T-helper 17 cell (primary cell): ENCODE measurements at places on chromosomes 5 and 9.

GRCh38 chr5:174400461-174400860, 323.9 kb upstream of the MSX2 start:
- H3K36me3 ChIP-seq: no peaks in the 10 kb centered on the region
- H3K27ac ChIP-seq: no peak overlapping the region
- H3K4me1 ChIP-seq: no peaks in the 10 kb centered on the region

DNA sequence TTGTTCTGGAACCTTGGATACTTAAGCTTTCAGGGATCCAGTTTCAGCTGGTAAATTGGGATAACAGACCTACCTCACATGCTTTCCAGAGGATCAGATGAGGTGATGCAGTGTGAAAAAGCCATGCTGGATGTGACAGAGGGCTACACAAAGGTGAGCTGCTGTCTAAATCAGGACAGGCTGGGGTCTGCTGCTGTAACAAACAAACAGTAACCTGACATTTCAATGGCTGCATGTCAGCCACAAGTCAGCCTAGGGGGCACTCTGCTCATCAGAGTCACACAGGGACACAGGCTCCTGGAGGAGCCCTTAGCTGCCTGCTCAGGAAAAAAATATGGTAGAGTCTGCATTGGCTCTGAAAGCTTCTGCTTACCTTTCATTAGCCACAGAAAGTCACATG, 66.7 kb upstream of the EGFLAM start:
- peaks cover 52% of the 10 kb centered on the region for H3K27me3 ChIP-seq
- no peak for DNase-seq
- no peak overlapping the region for H3K4me3 ChIP-seq
- H3K4me1 ChIP-seq: peaks cover 5% of the 10 kb centered on the region
- peaks cover 5% of the 10 kb centered on the region for H3K36me3 ChIP-seq
- no peak overlapping the region for H3K27ac ChIP-seq

- no peaks in the 10 kb centered on the region for H3K4me1 ChIP-seq
- no peaks in the 10 kb centered on the region for H3K27me3 ChIP-seq
- H3K36me3 ChIP-seq: no peaks in the 10 kb centered on the region
- no peak overlapping the region for H3K27ac ChIP-seq
- H3K4me3 ChIP-seq: no peak overlapping the region
These were observed 457.7 kb downstream of the EFNA5 start for GRCh38 chr5:107213025-107213424.

DNA sequence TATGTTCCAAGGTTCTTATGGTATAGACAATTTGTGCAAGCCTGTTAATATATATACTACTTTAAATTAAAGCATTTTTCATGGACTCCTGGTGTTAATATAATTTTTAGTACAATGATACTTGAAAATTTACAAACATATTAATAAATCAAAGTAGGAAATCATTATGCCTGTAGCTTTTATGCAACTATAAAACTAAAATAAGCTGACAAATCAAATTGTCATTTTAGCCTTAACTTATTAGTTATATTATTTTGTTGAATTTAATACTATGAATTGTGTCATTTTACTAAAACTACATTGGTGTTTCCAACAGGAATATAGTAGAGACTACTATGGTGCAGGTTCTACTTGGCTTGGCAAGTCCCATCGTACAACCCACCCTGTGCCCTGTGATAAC, 96.0 kb downstream of the MED10 start:
- no peaks in the 10 kb centered on the region for H3K4me1 ChIP-seq
- H3K27me3 ChIP-seq: peaks cover 25% of the 10 kb centered on the region
- no peak overlapping the region for H3K27ac ChIP-seq

DNA sequence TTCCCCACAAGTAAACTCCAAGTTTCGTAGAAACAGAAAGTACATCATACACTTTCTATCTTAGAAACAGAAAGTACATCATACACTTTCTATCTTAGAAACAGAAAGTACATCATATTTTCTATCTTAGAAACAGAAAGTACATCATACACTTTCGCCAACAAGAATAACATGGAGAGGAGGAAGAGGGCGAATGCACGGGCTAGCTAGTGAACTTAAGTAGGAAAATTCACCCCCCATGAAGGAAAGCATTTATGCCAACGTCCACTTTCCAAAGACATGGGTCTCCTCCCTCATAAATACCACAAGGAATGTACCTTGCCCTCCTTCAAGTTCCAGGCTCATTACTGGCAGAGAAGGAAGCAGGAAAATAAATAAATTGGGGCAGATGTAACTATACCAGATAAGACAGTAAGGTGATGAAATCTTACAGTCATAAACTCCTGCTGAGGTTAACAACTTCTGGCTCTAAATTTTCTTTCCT, 64.7 kb downstream of the FRMD3 start:
- no peak for DNase-seq
- H3K4me3 ChIP-seq: peak overlapping the region; percentile 47
- no peaks in the 10 kb centered on the region for H3K4me1 ChIP-seq
- H3K36me3 ChIP-seq: peaks cover 3% of the 10 kb centered on the region
